Stimulated activated CD8-positive, alpha-beta memory T cell treated with anti-CD3 and anti-CD28 coated beads, Interleukin-15, amount 100 ng/mL, for 4 hours (primary cell): ENCODE measurements at places on chromosomes 12 and 14.

DNA sequence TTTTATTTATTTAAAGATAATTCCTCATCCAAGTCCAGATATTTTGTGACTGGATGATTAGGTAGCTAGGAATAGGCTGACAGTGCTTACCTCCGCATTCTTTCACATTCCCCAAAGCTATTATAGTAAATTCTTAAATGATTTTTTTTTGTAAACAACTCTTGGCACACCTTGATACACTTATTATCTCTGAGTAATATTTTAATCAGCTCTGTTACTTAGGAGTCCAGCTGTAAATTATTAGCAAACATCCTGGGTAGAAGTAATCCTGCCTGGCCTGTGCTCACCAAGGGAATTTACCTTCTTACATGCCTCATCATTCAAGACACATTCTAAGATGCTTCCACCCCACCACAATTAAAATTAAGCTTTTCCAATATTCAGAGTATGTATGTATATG lies 186.1 kb downstream of the SLC2A13 start:
- no peak for DNase-seq

DNA sequence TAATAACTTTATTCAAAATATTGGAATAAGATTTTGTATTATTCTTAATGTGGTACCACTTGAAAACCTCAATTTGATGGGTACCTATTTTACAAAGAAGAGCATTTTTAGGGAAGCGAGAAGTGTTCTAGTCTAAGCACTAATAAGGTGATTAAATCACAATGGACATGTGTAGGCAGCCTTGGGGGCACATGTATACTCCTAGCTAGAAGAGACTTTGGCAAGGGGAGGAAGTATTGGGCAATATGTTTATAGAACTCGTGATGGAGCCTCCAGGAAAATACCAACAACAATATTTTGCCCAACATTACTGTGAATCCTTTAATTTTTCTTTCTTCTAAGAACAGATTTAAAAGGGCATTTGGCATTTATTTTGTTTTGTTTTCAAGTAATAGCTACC lies 280.3 kb downstream of the ADAMTS20 start:
- DNase-seq: no peak

DNA sequence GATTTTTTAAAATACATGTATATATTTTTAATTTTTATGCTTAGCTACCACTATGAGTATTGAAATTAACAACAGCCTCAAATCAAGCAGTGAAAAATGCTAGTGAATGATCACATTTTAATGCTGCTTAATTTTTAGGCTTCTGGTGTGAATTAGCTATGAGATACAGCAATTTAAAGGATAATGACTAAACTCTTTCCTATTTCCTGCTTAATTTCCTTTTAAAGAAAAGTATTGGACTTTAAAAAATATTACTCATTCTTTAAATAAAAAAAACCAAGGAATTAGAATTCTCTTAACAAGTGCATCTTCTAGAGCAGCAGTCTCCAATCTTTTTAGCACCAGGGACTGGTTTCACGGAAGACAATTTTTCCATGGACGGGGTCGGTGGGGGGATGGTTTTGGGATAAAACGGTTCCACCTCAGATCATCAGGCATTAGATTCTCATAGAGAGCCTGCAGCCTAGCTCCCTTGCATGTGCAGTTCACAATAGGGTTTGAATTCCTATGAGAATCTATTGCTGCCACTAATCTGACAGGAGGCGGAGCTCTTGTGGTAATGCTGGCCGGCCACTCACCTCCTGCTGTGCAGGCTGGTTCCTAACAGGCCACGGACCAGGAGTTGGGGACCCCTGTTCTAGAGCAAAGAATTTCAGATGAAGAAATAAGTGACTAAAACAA lies 18.6 kb upstream of the NTN4 start:
- DNase-seq: no peak

GRCh38 chr12:71009430-71010142 lies 89.0 kb upstream of the PTPRR start:
- DNase-seq: no peak

- DNase-seq: no peak
Observed at GRCh38 chr12:49983892-49984291, 11.1 kb downstream of the AQP6 start.

GRCh38 chr14:93239869-93240677 lies 33.0 kb downstream of the UBR7 start:
- DNase-seq: no peak

DNA sequence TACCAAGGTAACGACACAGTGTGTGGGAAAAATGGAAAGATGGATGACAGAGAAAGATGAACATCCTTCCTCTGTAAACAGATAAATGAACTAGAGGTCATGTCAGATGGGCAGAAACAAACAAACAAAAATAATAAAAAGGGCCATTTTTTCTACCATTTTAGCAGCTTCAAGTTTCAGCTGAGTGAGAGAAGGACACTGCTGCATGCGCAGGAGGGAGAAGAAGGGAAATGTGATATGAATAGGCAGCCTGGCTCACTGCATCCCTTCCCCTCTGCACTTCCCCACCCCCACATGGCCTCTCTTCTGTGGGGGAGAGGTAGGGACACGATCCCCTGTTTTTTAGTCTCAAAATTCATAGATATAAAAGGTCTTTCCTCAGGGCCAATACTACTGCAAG lies 492.0 kb downstream of the NELL2 start:
- no peak for DNase-seq

- no peak for DNase-seq
Observed at GRCh38 chr14:104390221-104390931, 189.2 kb upstream of the C14orf180 start.
